ENCODE measurements at places on chromosomes 6 and 20.

DNA sequence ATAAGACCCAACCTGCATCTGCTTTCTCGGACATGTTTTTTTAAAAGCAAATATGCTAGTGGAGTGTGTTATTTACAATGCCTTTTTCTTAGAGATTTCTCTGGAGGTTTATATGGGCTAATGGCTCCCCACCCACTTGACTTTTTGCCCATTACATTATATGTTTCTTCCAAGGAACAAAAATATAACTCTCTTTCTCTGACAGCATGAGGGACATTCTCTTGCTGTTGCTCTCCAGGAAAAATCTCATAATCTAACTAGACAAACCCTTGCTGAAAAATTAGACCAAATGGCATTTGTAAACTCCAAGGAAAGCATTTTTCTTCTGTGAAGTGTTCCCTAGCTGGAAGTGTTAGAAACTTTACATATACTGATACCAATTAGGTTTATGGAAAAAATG is 213.7 kb downstream of the PRL start:
- DNase-seq = no peak

DNA sequence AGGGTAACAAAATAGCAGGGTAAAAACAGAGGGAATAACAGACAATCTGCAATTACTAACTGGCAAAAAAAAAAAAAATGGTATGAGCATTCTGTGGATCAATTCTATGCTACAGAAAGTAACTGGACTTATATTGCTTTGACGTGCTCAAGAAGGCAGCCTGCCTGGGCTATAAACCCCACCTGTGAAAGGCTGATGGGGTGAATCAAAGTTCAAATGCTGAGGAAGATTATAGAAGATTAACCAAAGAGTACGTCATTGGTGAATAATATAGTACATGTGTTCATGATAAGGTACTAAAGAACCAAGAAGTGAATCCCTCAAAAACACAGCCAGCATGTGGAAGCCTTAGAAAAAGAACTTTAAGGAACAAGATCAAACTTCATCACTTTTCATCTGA is 441.9 kb upstream of the PTCHD4 start:
- DNase-seq = no peak

- DNase-seq = no peak
Observed at GRCh38 chr6:154458565-154459470, 51.7 kb downstream of the CNKSR3 start.

DNA sequence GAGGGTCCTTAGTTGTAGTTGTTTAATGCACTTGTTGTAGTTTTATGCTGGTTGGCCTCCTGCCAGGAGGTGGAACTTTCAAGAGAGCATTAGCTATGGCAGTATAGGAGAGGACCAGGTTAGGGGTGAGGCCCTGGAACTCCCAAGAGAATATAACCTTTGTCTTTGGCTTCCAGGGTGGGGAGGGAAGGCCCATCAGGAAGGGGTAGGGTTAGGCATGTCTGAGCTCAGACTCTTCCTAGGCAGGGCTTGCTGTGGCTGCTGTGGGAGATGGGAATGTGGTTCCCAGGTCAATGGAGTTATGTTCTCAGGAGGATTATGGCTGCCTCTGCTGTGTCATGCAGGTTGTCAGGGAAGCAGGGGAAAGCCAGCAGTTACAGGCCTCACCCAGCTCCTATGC is 20.0 kb upstream of the GABRR1 start:
- DNase-seq = no peak

- no peak for DNase-seq
Observed at GRCh38 chr20:33601861-33602260, 60.3 kb upstream of the C20orf144 start.

GRCh38 chr6:113120224-113120581 is 736.9 kb upstream of the MARCKS start:
- DNase-seq = no peak

GRCh38 chr20:8331740-8332412 is 199.8 kb downstream of the PLCB1 start:
- no peak for DNase-seq

DNA sequence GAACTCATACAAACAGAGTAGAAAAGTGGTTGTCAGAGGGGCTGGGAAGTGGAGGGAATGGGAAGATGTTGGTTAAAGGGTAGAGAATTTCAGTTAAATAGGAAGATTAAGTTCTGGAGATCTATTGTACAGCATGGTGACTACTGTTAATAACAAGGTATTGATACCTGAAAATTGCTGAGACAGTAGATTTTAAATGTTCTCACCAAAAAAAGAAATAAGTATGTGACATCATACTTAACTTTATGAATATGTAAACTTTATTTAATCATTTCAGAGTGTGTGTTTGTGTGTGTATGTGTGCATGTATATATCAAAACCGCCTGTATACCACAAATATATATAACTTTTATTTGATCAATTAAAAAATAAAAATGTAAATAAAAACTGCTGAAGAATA is 896.4 kb downstream of the TFAP2A start:
- no peak for DNase-seq

DNA sequence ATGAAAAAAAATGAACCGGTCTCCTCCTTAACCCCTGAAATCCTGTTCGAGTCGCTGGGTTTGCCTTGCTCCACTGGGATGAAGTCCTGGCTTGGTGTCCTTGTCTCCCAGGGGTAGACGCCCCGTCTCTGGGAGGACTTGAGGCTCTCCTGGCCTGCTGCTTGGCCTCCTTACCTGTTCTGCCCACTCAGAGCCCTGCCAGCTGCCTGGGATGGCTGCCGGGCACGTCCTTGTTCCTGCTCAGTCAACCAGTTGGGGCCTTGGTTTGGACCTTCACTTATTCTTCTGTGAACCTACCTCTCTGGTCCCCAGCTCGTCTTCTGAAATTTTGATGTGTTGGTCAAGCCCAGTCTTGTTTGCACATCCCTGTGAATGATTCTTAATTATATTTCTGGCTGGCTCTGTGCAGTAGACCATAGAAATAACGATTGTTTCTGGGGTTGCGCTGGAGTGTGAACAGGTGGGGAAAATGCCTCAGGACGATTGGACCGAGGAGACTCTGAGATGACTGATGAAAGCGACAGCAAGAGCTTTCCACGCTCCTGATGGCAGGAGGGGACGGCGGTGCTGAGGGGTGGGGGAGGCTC is 126.5 kb upstream of the ESR1 start:
- DNase-seq = no peak

DNA sequence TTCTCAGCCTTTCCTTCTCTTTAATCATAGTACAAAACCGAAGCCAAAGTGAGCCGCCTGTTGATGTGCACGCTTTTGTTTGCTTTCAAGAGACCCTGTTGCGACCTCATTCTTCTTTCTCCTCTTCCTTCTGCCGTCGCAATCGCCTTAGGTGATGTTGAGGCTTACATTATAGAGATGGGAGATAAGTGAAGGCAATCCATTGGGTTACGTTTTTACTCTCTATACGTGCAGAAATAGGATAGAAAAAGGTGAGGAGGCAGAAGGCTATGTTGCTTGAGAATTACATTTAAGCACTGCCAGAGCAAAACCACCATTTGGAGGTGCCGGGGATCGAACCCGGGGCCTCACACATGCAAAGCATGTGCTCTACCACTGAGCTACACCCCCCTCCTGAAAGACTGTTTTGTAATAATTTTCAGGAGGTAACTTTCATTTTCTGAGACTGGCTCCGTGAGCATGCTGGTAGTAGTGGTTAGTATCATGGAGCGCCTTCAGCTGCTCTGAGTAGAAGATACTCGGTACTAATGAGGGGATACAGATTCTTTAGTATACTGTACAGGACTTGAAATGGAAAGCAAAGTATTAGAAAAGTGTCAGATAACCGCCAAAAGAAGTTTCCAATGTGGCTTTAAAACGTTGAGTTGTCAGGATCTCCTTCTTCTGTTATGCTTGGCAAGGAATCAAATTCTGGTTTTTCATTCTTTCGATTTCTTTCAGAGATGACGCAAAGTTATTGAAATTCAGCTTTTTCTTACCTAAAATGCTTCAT is 165.6 kb downstream of the TRIM27 start:
- DNase-seq = no peak

GRCh38 chr20:56518721-56519398 is 5.7 kb upstream of the FAM209A start:
- DNase-seq = no peak

DNA sequence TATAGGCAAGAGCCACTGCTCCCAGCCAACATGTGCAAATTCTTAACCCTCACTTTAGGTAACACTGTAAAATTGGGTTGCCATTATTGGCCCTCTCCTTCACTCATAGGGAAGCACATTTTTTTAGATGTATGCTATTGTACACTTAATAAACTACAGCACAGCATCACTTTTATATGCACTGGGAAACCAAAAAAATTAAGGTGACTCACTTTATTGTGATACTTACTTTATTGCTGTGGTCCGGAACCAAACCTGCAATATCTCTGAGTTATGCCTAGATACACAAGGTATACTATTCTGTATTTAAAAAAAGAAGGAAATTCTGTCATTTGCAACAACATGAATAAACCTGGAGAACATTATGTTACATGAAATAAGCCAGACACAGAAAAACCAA is 40.5 kb downstream of the IPCEF1 start:
- DNase-seq = no peak

DNA sequence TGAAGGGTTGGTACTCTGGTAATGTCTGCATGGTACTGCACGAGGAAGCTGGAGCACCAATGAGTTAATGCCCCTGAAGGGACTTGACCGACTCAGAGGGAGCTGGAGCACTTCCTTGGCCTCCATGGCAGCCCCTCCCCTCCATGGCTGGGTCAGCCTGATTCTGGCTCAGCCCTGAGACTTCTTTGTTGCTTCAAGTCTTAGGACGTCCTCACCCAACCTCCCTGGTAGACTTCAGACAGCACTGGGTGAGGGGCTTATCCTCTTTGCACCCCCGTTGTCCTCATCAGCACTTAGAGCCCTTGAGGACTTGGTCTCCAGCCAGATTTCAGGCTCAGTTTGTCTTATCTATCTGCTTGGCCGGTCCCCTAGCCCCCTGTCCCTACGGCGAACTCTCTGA is 16.4 kb upstream of the TAGAP start:
- DNase-seq = no peak

DNA sequence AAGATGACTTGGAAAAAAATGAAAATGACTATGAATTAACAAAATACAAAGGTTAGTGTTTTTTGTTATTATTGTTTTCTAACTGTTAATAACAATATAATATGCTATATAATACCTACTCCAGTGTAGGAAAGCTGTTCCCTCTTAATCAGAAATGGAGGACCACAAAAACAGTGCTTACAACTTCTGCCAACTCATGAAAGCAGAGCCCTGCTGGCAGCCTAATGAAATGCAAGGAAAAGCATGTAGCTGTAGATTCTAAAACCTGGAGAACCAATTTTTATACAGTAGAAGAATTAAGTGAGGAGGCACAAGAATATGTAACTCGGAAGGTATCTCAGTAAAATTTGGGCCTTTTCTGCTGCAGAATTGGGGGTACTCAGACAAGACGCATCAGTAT is 29.4 kb downstream of the PHIP start:
- no peak for DNase-seq

DNA sequence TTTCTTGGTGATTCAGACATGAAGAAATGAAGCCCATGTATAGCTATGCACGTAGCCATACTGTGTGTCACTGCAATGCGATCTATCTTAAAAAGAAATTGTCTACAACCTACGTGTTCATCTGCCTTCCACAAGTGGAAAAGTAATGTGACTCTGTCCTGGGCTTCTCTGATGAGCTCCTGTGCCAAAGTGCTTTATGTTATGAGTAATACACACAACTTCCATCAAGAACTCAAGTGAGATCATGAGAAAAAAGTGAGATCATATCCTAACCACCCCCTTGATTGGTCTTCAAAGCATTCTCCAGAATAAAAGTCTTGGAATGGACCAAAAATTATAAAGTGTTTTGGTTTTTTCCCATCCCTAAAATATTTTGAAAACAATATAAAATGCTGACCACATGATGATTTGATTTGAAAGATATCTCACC is 114.3 kb downstream of the DST start:
- DNase-seq = no peak

DNA sequence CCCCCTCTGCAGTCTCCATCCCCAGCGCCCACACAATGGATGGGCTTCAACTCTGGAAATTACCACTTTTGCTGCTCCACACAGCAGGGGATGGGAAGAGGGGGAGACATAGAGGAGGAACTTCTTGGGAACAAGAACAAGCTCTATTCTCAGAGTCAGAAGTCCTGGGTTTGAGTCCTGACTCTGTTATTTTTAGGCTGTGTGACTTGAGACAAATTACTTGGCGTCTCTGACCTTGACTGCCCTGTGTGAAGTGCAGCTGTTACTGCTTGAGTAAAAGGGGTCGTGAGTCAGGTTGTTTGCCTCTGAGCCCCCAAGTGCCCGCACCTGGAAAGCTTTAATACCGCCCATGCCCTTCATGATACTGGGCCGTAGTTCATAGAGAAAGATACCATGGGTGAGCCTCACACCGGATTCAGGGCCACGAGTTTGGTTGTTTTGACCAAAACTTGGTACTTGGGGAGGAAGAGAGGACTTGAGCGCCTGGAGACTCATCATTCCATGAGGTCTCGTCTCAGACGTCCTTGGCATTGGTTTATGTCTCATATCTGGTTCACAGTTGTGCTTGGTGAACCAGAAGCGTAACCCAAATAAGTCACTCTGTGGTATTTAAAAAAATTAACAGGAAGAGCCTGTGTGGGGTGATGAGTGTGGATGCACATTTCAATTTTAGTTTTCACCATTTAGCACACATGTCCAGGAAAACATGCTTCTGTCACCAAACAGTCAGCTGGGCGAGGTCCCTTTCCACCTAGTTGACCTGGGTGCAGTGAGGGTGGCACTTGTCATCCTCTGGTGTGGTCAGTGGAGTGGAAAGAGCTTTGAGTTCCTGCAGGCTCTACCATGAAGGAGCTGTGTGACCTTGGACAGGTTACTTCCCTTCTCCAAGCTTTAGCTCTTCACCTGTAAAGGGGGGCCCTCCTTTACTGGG is 75.6 kb downstream of the CDC5L start:
- DNase-seq = no peak

DNA sequence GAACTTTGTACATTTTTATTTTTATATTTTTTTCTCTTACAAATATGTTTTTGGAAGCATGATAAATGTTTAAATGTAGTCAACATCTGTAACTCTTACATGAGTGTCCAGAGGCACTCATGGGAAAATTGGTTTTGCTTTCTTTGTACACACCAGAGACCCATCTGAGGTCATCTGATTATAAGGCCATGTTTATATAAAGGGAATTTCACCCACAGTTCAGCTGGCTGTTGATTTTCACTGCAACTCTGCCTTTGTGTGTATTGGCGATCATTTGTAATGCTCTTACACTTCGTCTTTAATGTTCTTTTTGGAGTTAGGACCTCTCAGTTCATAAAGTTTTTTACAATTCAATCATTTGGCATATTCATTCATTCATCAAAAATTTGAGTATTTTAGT is 28.1 kb downstream of the RIOK1 start:
- DNase-seq = no peak

DNA sequence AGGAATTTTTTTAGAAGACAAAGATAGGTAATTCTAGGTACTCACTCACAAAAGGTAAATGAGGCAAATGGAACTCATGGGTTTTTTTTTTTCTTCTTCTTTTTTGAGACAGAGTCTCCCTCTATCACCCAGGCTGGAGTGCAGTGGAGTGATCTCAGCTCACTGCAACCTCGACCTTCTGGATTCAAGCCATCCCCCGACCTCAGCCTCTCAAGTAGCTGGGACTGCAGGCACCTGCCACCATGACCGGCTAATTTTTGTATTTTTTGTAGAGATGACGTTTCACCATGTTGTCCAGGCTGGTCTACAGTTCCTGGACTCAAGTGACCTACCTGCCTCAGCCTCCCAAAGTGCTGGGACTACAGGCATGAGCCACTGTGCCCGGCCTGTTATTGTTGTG is 126.1 kb downstream of the LRRC1 start:
- no peak for DNase-seq

Measured in stimulated activated CD8-positive, alpha-beta memory T cell treated with anti-CD3 and anti-CD28 coated beads, Interleukin-15, amount 100 ng/mL, for 24 hours (primary cell).